ENCODE measurements at places on chromosomes 13 and 19.

GRCh38 chr13:99214232-99214631 lies 13.6 kb downstream of the UBAC2 start:
- DNase-seq = peak; percentile 76

DNA sequence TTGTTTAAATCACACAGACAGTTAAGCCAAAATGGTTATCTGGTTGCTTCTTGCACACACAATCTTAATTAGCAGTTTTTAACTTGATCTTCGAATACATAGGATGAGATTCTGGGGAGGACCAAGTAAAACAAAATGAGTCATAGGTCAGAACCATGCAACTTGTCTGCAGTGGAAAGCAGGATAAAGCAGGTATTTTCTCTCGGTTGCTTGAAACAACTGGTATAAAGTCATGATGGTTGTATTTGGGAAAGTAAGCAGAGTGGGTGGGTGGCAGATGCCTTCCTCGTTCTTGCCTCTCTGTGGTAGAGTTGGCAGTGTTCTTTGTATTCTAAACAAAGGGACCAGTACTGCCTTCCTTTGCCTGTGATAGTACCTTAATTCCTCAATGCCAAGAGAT lies 167.0 kb downstream of the COG6 start:
- no peak for DNase-seq

DNA sequence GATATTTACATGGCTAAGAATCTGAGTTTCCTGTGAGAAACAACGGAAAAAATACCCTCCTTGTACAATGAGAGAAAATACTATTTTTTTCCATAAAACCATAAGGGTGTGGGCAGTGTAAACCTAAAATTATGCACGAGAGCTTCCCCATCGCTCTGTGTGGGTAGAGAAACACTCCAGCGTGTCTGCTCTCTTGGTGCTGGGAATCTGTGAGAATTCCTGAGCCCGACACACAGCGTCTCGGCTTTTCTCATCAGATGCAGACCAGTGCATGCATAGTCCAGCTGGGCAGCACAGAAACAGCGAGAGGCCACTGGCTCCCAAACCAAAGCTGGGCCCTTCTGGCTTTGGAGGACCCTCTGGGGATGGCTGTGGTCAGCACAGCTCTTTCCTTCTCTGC lies 12.0 kb downstream of the PLPP2 start:
- no peak for DNase-seq

DNA sequence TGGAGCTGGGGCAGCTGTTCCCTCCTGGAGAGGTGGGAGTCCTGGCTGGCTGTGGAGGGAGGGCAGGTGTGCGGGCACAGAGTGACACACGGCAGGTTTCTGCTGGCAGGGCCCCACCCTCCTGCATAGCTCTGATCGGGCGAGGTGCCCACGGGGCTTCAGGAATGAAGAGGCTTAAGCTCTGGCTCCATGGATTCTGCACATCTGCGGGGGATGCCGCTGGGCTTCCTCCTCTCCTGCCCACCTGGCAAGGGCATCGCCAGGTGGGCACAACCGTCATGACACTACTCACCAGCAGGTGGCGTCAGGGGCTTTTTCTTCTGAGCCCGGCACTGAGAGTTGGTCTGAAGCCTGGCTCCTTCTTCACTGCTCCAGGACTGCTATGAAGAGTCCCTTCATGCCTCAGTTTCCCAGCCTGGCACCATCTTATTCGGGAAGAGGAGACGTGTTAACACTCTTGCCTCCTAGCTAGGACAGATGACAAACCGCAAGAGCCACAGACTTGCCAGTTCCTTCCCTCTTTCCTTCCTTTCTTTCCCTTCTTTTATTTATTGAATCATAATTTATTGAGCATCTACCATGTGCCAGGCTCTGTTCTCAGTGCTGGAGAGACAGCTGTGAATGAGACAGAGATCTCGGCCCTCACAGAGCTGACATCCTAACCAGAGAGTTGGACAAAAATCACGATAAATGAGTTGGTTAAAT lies 15.2 kb upstream of the PAK4 start:
- no peak for DNase-seq

GRCh38 chr13:110363010-110363409 lies 55.9 kb downstream of the COL4A2 start:
- DNase-seq = no peak

DNA sequence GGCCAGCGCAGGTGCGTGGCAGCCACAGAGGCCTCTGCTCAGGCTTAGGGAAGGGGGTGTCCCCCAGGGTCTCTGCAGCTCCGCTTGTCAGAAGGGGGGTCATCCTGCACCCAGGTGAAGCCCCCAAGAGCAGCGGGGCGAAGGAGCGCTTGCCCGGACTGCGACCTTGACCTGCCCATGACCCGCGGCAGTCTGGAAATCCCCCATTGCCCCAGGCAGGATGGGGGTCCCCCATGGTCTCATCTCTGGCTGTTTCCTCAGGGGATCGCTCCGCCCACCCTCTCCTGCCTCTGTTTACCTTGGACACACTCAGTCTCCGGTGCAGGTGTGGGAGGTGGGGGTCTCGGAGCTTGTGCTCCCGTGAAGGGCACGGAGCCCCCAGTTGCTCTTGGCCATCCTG lies 82.7 kb downstream of the KDM4B start:
- DNase-seq = no peak

- no peak for DNase-seq
These were observed 20.1 kb downstream of the ZNF627 start for GRCh38 chr19:11617180-11618062.

DNA sequence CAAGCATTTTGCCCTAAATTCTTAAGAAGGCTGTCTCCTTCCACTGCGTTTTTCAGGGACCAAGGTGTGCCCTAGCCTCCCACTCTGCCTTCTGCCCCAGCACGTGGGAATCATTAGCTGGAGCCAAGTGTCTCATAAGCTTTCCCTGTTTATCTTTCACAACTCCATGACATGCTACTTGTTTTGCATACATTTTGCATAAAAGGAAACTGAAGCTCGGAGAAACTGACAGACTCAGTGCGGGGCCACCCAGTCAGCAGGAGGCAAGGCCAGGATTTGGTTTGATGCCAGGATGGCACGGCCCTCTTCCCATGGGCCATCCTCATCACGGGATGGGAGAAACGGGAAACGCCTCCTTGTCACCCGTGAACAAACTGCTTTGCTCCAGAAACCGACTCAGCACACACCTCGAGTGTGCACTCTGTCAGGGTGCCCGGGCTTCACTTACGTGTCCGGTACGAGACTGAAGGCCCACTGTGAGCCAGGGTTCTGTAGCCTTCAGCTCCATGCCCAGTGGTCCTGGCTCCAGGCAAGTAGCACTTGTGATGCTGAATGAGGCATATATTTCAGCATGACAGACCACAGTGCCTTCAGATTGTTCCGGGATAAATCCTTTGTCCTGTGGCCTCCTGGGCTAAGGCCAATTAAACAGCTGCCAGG lies 9.6 kb downstream of the CEBPA start:
- no peak for DNase-seq

DNA sequence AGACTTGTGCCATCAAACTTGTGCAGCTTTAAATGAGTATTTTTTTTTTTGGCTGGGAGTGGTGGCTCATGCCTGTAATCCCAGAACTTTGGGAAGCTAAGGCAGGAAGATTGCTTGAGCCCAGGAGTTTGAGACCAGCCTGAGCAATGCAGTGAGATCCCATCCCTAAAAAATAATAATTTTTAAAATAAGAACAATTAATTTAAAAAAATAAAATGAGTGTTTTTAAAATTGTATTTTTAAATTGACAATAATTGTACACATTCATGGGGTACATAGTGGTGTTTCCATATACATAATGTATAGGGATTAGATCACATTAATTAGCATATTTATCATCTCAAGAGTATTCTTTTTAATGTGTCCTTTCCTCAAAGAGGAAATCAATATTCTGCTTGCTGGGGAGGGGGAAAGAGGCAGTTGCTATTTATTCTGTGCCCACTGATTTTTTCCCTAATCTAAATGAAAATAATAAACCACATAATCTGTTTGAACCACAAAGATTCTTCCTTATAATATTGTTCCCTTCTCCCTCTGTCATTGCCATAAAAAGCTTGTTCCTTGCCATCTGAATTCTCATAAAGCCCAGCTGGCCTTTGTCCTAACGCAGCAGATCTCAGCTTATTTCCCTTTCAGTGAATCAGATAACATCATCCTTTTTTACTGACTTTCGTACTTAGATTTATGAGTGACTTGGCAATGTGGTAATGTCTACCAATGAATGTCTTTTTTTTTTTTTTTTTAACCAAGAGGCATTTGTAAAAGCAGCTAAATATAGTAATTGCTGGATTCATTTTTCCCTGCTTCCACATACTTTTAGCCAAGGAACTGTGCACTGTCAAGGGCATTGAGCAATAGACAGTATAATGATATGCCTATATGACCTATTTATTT lies 81.8 kb upstream of the RUBCNL start:
- no peak for DNase-seq

- DNase-seq = peak; percentile 5
These were observed 102.6 kb upstream of the RNF113B start for GRCh38 chr13:98279473-98280175.

- DNase-seq = no peak
These were observed 1407.1 kb downstream of the UQCRFS1 start for GRCh38 chr19:27805848-27806247.

GRCh38 chr13:25196971-25197370 lies 24.9 kb upstream of the AMER2 start:
- DNase-seq = no peak

GRCh38 chr13:111115965-111116521 lies 933 bp downstream of the ARHGEF7 start:
- DNase-seq = no peak

DNA sequence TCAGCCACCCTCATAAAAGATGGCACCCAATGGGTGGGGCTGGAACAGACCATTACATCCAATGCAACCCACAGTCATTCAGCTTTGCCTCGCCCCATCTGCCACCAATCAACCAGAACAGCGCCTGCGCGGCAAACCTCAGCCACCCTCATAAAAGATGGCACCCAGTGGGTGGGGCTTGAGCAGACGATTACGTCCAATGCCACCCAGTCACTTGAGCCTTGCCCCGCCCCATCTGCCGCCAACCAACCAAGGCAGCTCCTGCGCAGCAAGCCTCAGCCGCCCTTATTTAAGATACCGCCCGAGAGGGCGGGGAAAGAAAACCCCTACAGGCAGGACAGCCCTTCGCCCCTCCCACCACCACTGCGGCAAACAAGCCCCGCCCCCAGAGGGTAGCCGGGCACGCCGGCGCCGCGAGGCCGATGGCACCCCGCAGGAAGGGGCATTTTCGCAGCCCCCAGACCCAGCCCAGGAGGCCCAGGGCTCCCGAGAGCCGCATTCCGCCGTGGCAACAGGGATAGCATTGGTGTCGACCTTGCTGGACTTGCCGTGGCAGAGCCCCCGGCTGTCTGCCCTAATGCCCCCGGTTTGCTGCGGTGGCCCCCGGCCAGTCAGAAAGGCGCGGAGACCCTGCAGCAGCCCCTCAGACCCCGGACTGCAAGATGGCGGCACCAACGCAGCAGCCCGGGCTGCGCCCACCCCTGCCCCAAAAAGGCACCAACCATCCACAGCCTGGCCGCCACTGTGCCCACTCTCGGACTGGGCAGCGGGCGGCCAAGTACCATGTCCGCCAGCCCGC lies 675 bp downstream of the PEG3 start:
- no peak for DNase-seq

DNA sequence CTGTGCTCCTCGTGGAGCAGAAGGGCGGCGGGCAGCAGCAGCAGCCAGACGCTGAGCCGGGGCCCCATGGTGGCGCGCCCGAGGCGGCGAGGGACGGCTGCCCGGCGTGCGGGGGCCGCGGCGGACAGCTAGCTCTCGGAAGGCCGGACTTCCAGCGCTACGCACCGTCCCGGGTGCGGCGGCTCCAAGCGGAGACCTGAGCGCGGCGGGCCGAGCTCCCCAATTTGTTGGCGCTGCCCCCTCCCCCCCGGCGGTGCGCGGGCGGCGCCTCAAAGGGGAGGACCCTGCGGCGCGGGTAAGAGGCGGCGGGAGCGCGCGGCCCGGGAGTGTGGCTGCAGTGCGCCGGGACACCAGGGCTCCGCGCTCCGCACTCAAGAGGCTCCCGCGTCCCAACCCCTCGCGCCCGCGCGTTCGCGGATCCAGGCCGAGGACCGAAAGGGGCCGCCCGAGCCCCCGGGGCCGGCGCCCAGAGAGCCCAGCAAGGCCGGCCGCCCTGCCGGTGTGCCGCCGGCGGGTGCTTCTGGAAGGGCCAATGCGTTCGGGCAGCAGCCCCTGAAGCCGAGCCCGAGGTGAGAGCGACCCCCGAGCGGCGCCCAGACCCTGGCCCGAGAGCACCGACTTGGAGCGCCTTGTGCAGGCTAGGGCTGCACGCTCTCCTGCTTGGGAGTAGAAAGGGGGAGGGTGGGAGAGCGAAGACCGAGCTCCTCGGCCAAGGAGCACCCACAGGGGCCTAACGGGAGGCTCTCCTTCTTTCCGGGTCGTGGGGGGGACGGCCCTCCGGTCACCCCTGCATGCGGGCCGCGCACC lies at the start of the genes COL4A1 and COL4A2:
TSS of gene COL4A1 (minus strand) at position 198 of the 807 bp plus-strand sequence. CDS start at position 68, 130 bp downstream.
TSS of gene COL4A2 (plus strand) at position 325 of the 807 bp plus-strand sequence. CDS start 620 bp downstream, outside the sequence.
- DNase-seq = no peak

DNA sequence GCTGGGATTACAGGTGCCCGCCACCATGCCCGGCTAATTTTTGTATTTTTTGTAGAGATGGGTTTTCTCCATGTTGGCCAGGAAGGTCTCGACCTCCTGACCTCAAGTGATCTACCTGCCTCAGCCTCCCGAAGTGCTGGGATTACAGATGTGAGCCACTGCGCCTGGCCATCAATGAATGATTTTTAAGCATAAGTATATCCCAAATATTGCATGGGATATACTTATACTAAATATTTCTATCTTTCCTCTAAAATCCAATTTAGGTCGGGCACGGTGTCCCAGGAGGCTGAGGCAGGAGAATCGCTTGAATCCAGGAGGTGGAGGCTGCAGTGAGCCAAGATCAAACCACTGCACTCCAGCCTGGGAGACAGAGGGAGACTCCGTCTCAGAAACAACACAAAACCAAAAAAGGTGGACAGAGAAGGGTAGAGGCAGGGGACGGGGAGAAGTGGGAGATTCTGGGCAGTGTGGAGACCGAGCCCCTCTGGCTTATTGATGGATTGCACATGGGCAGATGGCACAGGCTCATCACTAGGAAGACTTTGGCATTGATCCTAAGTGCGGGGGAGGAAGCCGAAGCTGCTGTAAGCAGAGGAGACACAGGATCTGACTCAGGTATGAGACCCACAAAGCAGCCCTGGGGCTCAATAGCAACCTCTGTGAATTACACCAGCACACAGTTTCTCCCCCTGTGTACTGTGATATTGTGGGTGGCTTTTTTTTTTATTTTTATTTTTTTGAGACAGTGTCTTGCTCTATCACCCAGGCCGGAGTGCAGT lies 13.5 kb downstream of the ARRDC5 start:
- DNase-seq = no peak

GRCh38 chr13:34025746-34026145 lies 207.8 kb downstream of the RFC3 start:
- DNase-seq = no peak

Measured in GM12864 (cell line).